ENCODE measurements at places on chromosomes 2 and 18.
A peak's percentile ranks its signal among the peaks of the same experiment; 100 is the strongest.

- no peak for DNase-seq
Measured at GRCh38 chr2:85844486-85844885, 44.3 kb downstream of the ST3GAL5 start.

- peak; percentile 50 for DNase-seq
Measured at GRCh38 chr2:241935314-241935713, 65.8 kb downstream of the RTP5 start.

- DNase-seq, result no peak
Measured at GRCh38 chr2:164761737-164762460, 79.7 kb downstream of the COBLL1 start.

- DNase-seq, result no peak
Measured at GRCh38 chr18:75745147-75745546, 317.6 kb upstream of the SMIM21 start.

GRCh38 chr2:240278661-240279060 lies 138.2 kb upstream of the OTOS start:
- no peak for DNase-seq

DNA sequence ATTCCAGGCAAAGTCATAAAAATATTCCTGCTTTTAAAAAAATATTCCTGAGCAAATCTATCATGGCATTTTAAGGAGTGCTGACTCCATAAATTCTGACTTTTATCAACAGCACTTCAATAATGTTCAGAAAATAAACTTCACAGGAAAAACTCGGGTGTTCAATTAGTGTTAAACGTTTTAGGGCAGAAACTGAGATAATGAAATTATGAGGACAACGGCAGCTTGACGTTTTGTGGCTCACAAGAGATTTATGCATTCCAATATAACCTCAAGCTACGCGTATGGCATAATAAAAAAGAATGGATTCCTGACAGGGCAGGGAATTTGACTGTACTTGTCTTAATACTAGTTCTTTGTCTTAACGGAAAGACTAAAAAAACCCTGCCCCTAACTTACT lies 133.2 kb downstream of the ICOS start:
- DNase-seq, result no peak

GRCh38 chr18:49303379-49303778 lies 157.1 kb downstream of the DYM start:
- no peak for DNase-seq

DNA sequence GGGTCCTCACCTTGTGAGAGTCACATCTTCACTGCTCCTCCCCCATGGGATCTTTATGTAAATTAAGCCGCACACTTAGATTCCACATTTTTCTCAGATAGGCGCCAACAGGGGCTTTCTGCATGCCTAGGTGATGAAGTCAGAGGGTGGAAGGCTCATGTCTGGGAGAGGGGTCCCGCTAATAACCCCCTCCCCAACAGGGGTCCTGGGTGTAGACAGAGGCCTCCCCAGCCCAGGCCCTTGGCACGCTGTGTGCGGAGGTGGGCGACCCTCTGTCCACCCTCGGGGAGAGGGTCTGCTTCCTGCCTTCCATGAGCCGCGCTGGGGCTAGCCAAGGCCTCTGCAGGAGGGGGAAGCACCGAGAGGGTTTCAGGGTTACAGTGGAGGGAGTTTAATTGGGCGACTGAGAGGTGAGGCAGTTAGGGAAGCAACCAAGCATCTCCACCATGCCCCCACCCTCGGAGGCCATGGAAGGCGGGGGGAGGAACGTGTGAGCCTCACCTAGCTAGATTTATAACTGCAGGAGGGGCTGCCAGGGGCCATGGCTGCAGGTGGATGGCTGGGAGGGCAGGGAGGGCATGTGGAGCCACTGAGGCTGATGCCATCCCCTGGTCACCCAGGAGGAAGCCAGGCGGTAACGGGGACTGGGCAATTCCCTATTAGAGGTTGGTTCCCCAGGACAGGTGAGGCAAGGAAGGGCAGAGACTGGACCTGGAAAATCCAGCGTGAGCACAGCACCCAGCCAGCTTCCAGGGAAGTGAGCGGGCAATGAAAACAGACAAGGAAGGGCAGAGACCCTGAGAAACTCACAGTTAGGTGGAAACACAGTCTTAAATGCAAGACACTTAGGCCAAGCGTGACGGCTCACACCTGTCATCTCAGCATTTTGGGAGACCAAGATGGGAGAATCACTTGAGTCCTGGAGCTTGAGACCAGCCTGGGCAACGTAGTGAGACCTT lies 7.7 kb upstream of the PXDN start:
- DNase-seq, result no peak

DNA sequence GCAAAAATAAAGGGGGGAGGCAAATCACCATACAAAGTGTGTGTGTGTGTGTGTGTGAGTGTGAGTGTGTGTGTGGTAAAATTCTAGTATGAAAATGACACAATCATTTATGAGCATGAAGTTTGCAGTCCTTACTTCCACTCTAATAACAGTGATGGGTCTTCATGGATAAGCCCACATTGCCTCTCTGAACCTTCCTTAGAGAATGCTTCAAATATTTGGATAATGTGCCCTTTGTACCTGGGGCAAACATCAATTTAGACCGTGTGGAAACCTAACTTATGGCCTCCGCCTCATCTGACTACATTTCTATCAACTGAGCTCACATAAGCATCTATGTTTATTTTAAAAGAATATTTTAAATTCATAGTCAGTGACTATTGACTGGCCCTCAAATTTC lies 3.7 kb downstream of the SCN9A start:
- DNase-seq, result no peak

GRCh38 chr2:42196403-42197267 lies 27.5 kb downstream of the EML4 start:
- DNase-seq, result no peak

DNA sequence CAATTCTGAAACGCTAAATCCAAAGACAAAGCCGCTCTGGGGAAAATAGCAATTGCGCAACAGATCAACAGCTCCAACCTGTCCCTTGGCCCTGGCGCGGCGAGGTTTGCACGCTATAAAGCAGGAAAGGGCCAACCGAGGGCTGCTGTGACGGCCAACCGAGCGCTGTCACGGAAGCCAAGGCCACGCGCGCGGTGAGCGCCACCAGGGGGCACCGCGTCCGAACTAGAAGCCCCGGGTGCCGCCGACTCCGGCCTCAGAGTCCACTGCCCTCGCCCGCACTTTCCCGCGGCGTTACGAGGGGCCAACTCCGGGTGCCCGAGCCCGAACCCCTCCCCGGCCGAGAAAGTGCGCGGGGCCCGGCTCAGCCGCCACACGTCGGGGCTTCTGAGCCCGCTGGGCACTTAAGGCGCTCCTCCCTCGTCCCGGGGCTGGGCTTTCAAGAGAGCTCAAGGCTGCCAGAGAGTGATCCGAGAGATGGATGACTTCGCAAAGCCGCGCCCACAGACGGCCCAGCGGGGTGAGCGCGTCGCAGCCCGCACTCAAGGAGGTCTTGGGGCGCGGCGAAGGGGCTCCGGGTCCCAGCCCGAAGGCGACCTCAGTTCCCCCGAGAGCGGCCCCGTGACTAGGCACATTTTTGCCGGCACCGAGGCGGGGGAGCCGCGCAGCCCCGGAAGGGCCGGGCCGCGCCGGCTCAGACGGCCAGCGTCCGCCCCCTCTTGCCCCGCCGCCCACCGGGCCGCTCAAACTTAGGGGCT lies 897 bp downstream of the NFE2L2 start:
- peak; percentile 95 for DNase-seq

- no peak for DNase-seq
Measured at GRCh38 chr18:3661989-3662388, 212.0 kb downstream of the TGIF1 start.

DNA sequence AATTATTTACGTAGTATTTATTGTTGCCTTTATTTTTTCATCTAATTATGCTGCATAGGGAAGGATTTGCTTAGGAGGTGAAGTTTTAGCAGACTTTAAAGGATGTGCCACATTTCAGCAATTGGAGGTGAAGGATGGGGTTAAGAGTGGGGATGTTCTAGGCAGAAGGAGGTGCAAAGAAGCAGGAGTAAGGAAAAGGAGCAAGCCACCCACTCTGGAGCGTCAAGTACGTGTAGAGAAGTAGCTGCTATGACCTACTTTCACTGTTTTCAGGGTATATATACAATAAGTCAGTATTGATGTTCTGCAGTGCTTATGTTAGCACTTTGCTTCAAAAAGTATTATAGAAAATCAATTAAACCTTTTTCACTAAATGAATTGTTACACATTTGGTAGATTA lies 34.4 kb downstream of the ITGAV start:
- DNase-seq, result no peak

DNA sequence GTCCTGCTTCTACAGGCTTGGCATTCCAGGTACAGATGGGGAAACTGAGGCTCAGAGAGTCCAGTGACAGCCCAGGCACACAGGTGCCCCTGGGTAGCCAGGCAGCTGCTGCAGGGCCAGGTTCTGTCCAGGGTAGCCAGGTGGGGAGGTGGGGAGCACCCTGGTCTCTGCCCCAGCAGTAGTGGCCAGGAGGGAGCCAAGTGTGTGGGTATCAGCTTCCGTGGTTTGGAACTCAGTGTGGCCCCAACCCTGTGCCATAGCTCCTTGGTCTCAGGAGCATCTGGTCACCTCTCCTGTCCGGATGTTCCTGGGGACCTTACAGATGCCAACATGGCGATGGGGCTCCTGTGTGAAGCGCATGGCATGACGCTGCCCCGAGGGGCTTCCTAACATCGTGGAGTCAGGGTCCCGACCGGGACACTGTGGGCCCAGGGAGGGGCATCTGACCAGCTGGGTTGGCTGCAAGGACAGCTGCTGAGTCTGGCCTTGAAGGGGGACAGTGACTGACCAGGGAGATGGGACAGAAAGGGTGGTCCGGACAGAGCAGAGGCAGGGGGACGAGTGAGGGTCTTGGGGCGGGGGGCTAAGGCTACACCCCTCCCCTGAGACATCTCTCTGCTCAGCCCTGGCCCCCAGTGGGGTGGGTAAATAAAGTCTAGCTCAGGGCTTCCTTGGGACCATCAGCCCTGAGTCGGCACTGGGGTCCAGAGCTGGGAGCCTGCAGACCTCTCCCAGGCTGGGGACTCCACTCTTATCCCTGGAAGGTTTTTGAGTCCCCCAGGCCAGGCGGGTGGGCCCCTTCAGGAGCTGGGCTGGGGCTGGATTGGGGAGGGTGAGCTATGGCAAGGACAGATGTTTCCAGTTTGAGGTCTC lies 76.0 kb upstream of the SMAD7 start:
- no peak for DNase-seq

- no peak for DNase-seq
Measured at GRCh38 chr2:96631804-96632435, 6.2 kb downstream of the KANSL3 start.

DNA sequence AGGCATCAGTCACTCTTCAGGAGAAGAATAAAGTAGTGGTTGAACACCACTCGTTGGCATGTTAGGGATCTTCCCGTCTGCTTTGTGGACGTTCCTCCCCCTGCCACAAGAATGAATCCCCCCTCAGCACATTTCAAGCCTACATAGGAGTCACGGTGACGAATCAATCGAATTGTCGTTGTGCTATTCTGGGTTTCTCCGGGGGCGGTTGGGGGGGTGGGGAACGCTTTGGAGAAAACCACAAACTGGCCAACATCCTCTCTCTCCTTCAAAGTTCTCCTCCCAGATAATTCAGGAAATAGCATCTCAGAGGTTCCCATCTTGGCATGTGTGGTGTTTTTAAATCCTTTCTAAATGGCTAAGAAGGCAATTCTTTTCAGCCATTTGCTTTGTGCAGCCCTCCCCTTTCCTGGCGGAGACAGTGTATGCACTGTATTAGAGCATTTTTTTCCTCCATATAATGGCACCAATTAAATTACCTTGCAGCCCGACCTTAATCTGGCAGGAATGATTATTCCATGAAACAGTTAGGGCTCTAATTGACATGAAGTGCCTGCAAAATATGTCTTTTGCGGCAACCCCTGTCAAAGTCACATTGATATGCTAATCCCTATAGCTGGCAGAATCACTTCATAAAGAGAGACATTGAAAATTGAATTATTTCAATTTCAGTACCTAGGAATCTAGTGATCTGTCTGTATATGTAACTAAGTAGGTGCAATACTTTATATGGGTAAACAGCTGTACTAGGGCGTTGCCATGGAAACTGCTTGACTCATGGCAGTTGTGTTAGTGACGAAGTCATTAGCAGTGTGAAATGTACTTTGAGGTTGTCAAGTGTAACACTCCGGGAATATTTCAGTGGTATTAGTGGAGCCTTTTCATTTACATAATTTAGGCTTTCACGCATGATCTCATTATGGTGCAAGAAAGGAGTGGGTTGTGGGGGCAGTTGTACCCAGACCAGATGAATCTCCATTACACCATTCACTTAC lies 323.4 kb upstream of the SLC14A2 start:
- DNase-seq, result peak; percentile 37

GRCh38 chr2:142672698-142673097 lies 204.8 kb upstream of the KYNU start:
- no peak for DNase-seq

- no peak for DNase-seq
Measured at GRCh38 chr2:109211315-109211714, 82.3 kb downstream of the SH3RF3 start.

GRCh38 chr2:231047274-231047922 lies 9.3 kb upstream of the PSMD1 start:
- DNase-seq, result no peak

GRCh38 chr2:74441170-74441689 lies 507 bp downstream of the RTKN start:
- no peak for DNase-seq

- DNase-seq, result no peak
Measured at GRCh38 chr2:3246928-3247714, 130.5 kb downstream of the EIPR1 start.

DNA sequence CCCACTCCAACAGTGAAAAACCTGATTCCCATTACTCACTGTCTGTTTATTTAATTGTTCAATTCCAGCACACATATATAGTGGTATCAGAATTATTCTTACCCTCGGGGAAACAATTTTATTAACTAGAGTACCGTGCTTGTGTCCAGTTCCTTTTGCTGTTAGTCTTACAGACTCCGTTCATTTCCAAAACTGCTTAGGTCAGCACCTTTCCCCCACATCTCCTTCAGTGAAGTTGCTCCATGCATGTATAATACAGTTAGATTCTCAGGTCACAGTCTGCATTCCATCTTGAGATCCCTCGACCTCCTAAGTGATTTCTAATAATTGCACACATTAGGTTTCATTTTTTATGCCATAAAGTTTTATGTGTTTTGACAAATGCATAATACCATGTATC lies 56.3 kb upstream of the ZNF521 start:
- no peak for DNase-seq

DNA sequence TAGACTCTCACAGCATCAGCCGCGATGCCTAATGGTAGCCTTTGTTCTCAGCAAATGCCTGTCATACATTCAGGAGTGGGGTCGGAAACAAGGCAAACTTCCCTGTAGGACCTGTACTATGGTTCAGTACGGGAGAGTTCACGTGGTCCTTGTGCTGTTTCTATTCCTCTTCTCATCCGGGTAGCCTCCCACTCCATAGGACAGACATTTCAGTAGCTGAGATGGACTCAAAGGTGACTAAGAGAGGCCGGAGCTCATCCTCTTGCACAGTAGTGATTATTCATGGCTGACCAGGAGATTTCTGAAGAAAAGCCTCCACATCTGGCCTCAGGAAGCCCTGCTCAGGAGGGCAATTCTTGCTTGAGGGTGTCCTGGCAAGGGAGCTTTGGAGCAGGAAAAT lies 117.8 kb upstream of the SPRED2 start:
- DNase-seq, result no peak
